Upper lobe of right lung (tissue), 1 donor: ENCODE measurements at places on chromosomes 5 and 9. TPM values are rescaled to one million over a fixed set of nuclear protein-coding genes. Genes with fewer than 3 reads are reported as not detected.

- no peak for DNase-seq
Measured at GRCh38 chr9:132077881-132078698, 1.6 kb downstream of the MED27 start.

PTGER4 gene
- total RNA-seq, result 31.2 TPM

GRCh38 chr9:18149471-18150011 lies 324.4 kb upstream of the ADAMTSL1 start:
- DNase-seq, result no peak

GRCh38 chr5:132477784-132478365 lies 12.7 kb downstream of the IRF1 start:
- peak; percentile 56 for DNase-seq

CDC20B gene
- not detected for total RNA-seq

DNA sequence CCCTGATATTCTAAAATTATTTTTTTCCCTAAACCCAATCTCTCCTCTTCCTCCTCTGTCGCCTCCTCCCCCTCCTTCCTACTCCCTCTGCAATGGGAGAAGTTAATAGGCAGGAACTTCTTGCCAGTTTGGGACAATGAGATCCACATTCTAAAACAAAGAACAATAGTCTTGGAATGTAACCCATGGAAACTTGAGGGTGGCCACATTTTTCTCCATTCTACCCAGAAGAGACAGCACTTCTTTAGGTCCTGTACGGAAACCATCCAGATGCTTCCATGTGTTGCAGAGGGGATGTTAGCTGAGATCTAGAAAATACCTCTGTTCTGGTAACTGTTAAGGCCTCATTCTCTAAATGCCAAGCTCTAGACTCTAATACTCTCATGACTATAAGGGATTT lies 10.0 kb downstream of the SPARC start:
- DNase-seq, result no peak

DNA sequence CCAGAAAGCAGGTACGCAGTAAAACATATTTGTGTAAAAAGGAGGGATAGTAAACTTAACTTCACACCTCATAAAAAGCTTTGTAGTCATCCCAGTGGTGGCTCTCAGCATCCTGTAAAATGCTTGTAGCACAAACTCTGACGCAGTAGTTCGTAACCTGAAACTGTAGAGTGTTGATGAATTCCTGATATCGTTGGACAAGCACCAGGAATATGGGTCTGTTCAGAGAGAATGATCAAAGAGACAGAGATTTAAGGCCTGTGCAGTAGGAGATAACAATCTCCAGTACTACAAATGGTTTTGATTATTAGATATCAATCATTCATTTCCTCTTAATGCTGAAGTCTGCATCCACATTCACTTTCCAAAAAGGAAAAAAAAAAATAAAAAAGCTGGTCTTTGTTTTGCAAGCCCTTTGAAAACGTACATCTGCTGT lies 148.5 kb downstream of the KIAA0825 start:
- no peak for DNase-seq

DNA sequence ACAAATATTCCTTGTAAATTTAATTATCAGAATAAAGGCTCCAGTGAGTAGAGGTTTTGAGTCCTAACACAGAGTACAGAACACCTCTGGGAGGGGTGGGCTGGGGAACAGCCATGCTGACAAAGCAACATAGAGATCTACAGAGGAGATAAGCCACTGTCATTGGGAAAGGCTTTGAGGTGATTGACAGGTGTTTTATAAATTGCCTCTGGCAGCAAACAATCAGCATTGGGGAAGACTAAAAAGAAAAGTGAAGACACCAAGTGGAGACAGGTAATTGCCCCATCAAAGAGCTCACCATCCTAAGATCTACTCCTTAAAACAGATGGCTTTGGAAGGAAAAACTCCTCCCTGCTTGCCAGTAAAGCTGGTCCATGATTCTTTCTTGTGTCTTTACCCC lies 189.7 kb upstream of the TLE4 start:
- no peak for DNase-seq

- no peak for DNase-seq
Measured at GRCh38 chr5:11046160-11046559, 285.1 kb upstream of the DAP start.

DNA sequence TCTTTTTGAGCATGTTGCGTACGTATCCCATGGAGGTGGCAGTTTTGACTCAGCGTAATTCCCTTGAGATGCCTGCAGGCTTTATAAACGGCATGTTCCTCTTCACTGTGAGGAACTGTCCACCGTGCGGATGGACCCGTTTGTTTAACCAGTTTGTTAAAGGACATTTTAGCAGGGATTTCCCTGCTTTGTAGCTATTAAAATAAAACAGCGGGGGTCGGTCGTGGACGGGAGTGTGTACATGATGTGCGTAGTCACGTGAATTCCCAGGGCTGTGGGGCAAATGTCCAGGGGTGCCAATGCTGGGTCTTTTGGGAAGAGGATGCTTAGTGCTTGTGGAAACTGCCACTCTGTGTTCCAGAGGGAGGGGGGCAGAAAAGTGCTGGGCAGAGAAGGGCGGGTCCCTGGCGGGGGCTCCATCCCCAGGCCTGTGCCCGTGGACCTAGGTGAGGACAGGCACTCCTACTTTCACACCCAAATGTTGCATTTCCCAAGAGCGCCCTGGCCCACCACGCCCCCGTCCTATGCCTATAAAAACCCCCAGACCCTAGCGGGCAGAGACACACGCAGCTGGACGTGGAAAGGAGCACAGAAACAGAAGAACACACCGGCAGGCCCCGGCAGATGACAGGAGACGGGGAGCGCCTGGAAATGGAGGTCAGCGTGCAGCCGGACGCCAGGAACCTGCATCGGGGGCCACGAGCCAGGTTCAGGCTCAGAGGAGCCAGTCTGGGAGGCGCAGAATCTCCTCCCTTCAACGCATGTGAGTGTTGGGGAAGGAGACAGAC lies 4.0 kb upstream of the TERT start:
- peak; percentile 55 for DNase-seq

DNA sequence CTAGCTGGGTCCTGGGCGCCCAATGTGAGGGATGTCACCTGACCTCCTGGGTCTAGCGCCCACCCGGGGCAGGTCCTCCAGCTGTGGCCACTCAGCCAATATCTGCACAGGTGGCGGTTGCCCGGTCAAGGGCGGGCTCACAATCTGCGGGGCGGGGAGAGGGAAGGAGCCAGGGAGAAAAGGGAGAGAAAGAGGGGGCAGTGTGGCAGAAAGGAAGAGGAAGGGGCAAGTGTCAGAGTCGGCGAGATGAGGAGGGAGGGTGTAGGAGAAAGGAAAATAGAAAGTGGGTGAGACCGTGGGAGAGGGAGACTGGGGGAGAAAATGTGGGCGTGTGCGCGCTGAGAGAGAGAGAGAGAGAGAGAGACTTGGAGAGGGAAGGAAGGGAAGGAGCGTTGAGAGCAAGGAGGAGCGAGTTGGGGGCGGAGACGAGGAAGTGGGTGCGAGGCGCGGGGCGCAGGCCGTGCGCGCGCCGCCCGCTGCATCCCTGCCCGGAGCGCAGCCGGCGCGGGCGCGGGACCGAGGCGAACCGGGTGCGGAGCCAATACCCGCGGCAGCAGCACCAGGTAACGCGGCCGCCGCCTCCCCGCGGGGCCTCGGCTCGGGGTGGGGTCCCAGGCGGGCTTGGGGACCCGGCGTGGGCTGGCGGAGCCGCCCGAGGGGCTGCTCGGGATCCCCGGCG lies at the start of gene HRH2:
Gene HRH2, plus strand, starts transcription at position 479 of the 679 bp plus-strand sequence. CDS start 25,163 bp downstream, outside the sequence.
- no peak for DNase-seq

GRCh38 chr5:10533226-10533625 lies 30.6 kb upstream of the ANKRD33B start:
- DNase-seq, result peak; percentile 60

PGM5 gene
- total RNA-seq, result 25.0 TPM

DNA sequence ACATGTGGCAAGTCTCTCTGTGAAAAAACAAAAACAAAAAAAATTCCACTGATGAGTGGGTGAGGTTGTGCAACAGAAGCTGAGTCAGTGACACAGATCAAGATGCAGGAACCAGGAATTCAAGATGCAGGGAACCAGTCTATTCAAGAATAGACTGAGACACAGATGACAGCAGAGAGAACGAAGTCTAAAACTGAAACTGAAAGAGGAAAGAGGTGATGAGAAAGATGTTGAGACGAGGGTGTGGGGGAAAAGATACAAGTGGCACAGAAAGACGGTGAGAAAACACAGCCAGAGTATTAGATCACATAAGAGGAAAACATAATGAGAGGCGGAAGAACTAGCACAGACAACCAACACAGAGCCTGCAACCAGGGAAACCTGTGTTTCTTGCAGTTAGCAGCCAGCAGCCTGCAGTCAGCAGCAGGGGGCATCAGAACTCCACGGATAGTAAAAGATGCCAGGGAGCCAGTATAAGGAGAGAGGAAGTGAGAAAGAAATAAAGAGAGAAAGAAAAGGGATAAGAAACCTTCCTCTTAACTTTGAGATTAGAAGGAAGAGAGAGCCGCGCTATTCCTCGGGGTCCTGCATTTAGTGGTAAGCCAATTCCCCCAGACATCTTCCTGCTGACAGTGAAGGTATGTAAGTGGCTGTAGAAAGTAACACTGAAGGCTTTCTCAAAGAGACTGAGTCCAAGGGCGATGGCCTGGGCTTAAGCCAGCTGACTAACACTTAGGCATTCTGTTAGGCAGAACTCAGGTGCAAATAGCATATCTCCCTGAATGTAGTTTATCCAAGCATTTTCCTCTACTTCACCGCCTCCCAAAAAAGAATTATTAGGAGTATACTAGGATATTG lies 79.0 kb downstream of the TLR4 start:
- DNase-seq, result peak; percentile 70

GRCh38 chr9:134295101-134295745 lies 31.0 kb upstream of the RXRA start:
- DNase-seq, result no peak

IL13 gene
- not detected for total RNA-seq

DNA sequence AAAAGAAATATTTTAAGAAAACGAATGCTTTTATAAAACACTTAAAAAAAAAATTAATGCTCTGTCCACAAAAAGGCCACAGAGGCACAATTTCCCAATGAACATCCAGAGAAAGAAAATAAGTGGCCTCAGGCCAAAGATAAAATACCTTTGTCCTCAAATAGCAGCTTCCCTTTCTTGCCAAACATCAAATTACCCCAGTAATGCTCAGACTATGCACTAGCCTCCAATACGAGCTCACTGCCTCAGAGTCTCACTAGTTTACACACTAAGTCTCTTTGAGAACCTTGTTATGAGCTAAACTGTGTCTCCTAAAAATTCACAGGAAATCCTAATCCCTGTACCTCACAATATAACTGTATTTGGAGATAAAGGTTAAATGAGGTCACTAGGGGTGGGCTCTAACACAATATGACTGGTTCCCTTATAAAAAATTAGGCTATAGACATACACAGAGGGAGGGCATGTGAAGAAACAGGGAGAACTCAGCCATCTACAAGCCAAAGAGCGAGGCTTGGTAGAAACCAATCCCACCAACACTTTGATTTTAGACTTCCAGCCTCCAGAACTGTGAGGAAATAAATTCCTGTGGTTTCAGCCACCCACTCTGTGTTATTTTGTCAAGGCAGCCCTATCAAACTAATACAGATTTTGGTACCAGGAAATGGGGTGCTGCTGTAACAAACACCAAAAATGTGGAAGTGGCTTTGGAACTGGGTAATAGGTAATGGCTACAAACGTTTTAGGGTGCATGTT lies 4.4 kb downstream of the MPDZ start:
- no peak for DNase-seq

DNA sequence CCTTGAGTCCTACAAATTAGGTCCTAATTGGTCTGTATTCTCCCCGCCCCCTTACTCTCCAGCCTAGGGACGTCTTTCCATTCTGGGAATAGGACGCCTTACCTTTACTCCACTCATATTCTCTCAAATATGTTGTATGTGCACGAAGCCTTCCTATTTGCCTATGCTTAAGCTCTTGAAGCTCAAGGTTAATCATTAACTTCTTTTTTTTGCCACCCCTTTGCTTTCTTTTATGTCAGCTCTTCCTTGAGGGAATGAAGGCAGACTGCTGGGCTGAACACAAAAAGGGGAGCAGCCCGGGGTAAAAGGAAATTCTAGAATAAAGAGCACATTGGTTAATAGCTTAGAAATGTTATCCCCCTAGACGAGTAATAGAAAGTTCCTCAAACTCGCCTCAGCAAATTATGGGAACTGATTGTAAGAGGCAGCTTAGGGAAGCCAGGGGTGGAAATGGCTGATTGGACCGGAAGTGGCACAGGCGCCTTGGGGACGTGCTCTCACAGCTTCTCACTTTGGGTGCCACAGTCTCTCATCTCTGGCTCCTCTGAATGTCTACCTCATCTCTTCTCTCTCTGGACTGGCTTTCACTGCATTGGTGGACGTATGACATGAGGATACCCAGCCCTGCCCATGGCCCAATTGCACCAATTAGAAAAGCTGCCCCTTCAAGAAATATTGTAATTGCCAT lies 122.3 kb upstream of the IL12B start:
- DNase-seq, result no peak

- no peak for DNase-seq
Measured at GRCh38 chr9:224582-225520, 10.2 kb downstream of the DOCK8 start.

DNA sequence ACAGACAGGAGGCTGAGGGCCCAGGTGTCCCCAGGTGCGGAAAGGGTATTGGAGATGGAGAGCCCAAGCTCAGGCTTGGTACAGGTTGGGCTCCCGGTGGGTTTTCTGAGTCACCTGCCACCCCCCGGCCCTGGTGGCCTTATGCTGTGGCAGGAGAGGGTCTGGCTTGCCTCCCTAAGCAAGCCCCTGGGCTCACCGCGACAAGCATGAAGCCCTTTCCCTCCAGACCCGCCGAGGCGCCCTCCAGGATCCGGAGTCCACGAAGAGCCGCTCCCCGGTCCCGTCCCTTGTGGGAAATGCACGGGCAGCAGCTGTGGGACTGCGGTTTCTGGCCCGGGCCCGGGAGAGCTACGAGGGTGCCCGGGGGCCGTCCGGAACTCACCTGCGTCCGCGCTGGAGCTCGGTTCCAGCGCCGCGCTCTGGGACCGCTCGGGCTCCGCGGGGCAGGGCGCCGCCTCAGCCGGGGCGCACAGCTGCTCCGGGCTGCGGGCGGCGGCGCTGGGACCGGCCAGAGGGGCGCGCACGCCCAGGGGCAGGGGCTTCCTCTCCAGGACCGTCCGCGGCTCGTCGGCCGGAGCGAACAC lies 757 bp downstream of the SAPCD2 start:
- peak; percentile 65 for DNase-seq

DNA sequence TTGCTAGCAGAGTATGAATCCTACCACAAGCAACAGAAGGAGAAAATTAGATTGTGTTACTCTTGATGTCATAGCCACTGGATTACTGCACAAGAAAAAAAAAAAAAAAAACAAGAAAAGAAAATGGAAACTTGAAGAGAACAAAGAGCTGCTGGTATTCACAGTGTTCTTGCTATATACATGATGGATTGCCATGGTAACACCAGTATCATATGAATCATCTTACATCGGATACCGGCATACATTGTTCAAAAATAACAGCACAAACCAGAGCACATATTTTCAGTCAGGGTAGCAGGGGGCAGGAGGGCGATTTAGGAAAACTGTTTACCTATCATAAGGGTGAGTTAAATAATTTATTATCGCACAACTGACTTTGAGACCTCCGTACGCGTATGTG lies 472.9 kb downstream of the PDE4D start:
- DNase-seq, result no peak

PCDHGB1 gene
- total RNA-seq, result 2.0 TPM
